ENCODE measurements at places on chromosomes 2 and 18.

- no peak for DNase-seq
Observed at GRCh38 chr2:139645617-139646016, 865.4 kb upstream of the NXPH2 start.

- DNase-seq: peak; percentile 88
Observed at GRCh38 chr2:11681722-11682589, 12.0 kb upstream of the NTSR2 start.

- no peak for DNase-seq
Observed at GRCh38 chr2:135072125-135072997, 20.3 kb downstream of the RAB3GAP1 start.

- no peak for DNase-seq
Observed at GRCh38 chr2:29220506-29221270, 105.5 kb downstream of the CLIP4 start.

- no peak for DNase-seq
Observed at GRCh38 chr2:88810017-88810416, 118.5 kb downstream of the RPIA start.

DNA sequence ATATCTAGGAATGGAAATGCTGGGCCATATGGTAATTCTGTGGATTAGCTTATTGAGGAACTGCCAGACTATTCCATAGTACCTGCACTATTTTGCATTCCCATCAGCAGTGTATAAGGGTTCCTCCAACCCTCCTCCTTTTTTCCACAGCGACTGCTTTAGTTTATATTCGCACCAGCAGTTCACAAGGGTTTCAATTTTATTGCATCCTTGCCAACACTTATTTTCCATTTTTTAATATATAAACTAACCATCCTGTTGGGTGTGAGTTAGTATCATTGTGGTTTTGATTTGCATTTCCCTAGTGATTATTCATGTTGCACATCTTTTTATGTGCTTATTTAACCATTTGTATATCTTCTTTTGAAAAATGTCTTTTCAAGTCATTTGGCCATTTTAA lies 67.0 kb downstream of the NAT8 start:
- no peak for DNase-seq

DNA sequence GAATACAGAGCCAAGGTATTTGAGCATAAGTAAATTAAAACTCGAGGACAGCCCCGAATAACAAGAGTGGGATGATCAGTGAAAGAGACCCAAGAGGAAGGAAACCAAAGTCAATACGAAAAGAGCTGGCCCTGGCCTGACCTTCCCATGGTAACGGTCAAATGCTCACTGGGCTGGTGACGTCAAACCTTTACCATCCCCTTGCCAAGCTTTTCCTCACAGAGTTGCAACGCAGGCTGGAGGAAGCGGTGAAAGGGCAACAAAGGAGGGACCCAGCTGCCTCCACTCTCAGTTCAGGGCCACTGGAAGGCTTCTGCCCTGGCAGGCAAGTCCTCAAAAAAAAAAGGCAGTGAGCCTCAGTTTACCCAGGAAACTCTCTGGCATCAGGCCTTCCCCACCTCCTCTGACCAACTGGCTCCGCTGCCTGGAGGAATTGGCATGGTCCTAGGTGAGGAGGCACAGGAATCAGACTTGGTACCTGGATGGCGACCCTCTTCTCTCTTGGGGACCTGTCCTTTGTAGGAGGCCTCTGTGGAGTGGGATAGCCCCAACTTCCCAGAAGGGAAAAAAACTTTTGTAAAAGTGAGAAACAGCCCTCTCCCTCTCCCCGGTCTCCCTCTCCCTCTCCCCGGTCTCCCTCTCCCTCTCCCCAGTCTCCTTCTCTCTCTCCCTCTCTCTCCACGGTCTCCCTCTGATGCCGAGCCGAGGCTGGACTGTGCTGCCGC lies 212.4 kb downstream of the ANAPC1 start:
- no peak for DNase-seq
